HAP-1 (cell line): ENCODE measurements at places on chromosomes 1 and 21.

DNA sequence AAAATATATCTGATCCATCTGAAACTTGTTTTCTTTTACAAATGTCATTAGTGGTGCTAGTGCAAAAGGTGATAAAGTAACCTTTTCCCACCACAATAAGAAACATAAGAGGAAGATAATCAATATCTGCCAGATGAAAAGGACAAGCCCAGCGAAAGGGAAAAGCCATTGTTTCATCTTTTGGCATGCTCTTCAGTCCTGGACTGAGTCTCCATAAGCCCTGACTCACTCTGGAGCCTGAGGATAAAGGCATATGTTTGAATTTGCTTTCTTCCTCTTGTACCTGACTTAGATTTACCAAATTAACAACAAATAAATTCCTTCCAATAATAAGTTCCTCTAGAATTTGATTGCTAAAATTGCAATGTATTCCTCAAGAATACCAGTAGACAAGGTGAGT is 13.6 kb downstream of the DNAJC11 start:
- DNase-seq: no peak

- no peak for DNase-seq
Measured at GRCh38 chr1:82934074-82934473, 1064.9 kb downstream of the TTLL7 start.

- no peak for DNase-seq
Measured at GRCh38 chr1:201786824-201787223, 42.1 kb upstream of the IPO9 start.

DNA sequence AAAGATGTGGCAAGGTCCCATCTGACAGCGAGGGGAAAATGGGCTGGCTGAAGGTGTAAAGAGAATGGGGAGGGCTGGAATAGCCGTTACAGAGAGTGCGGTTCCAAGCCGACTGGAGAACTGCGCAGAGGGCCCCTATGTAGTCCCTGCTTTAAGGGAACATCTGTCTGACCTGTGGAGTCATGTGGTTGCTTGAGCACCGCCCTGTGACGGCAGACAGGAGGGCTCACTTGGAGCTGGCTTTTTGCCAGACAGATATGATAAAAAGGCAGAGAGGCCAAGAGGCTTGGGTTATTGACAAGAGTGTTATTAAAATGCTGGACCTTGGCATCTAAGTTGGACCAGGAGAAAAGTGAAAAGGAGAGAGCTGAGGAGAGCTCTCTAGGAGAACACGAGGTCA is 5.9 kb upstream of the PTPRF start:
- no peak for DNase-seq

GRCh38 chr21:45852886-45853400 is 128.6 kb upstream of the COL6A1 start:
- DNase-seq: no peak

- DNase-seq: peak; percentile 41
Measured at GRCh38 chr1:37682334-37682987, 9.9 kb upstream of the CDCA8 start.

DNA sequence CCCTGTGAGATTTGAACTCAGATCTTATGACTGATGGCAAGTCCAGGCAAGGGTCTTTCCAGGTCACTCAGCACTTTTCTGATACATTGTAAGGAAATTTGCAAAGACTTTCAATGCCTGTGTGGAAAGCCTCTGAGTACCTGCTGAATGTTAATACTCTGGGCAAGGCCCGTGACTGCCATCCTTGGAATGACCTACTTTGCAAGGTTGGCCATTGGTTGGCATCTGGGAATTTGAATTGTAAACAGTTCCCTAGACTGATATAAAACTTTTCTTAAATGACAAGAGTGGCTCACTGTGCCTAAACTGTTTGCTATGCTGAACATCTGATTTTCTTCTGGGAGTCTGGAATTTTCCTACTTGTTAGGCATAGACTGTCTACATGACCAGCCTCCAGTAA is 57.1 kb downstream of the CD2 start:
- DNase-seq: no peak

GRCh38 chr1:226675715-226676357 is 63.2 kb downstream of the ITPKB start:
- DNase-seq: no peak

DNA sequence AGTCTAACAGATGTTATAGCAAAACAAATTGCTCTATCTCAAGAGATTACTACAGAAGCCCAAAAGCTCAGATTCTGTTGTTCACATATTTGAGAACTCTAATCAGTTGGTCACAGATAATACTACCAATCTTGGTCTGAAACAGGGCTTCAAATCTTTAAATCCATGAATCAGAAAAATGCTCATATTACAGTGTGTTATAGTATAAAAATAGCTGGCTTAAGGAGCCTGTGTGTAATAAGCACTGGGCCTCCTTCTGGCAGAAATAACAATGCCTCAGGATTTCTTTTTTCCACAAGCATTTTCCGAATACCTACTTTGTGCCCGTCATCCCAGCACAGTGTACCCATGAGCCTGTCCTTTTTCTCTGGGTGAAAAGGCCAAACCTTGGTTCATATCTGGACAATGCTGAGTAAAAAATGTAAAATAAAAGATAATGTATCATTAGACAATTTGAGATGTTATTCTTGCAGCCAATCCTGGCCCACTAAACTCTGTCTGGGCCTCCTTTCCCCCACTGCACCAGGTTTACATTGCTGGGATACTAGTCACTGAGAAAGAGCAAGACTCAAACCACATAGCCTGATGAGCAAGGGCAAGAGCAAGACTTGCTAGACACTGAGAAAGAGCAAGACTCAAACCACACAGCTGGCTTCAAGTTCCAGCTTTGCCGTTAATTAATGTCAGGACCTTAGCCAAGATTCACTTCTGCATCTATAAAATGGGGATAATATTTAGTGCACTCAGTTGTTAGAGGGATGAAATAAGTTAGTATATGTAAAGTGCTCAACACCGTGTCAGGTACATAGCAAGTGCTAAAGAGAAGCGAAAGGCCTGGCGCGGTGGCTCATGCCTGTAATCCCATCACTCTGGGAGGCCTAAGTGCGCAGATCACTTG is 17.0 kb upstream of the ADAR start:
- no peak for DNase-seq
